Stimulated activated naive CD4-positive, alpha-beta T cell (primary cell): ENCODE measurements at places on chromosomes 16 and 17.

DNA sequence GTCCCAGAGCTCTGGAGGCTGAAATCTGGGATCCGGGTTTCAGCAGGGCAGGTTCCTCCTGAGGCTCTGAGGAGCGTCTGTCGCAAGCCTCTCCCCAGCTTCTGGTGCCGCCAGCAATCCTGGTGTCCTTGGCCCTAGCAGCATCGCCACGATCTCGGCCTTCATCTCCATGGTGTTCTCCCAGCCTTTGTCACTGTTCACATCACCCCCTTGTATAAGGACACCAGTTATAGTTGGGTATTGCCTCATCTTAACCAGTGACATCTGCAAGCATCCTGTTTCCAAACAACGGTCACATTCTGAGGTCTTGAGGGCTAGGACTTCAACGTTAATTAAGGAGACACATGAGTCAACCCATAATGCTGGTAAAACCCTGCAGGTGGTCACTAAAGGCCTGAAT lies 2.8 kb upstream of the PPP1R27 start:
- DNase-seq = no peak

DNA sequence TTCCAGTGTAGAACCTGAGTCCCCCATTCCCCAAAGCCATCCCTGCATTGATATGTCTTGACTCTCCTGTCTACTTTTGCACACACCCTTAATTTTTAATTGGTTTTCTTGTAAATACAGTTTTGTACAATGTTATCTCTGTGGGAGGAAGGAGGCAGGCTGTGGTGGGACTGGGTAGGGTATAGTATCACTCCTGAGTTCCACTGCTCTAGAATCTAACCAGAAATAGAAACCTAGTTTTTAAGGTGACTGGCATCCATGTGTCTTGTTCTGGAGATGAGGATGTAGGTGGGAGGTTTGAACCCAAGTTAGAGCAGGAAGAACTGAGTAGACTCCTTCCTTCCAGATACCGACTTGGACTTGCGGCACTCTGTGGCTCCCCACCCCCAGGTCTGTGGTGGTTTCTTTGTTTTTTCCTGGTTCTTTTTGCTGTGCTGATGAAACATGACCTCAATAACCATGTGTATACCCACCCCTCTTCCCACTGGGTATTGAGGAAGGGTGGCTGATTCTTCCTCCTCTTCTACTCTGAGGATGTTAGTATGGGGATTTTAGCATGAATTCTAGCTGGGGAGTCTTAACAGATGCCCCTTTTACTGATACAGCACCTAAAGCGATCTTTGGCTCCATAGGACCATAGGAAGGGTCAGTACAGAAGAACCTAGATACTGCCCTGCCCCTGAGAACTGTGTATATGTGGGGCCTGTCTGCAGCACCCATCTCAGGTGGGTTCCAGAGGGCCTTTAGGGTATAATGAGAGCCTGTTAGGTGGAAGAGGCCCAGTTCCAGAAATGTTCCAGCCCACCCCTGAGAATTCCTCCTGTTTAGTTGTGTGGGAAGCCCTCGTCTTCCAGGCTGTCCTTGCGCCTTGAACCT lies 48.7 kb downstream of the SF3B3 start:
- no peak for DNase-seq

- DNase-seq = peak; percentile 61
These were observed 523 bp downstream of the NAGLU start for GRCh38 chr17:42536372-42537155.

DNA sequence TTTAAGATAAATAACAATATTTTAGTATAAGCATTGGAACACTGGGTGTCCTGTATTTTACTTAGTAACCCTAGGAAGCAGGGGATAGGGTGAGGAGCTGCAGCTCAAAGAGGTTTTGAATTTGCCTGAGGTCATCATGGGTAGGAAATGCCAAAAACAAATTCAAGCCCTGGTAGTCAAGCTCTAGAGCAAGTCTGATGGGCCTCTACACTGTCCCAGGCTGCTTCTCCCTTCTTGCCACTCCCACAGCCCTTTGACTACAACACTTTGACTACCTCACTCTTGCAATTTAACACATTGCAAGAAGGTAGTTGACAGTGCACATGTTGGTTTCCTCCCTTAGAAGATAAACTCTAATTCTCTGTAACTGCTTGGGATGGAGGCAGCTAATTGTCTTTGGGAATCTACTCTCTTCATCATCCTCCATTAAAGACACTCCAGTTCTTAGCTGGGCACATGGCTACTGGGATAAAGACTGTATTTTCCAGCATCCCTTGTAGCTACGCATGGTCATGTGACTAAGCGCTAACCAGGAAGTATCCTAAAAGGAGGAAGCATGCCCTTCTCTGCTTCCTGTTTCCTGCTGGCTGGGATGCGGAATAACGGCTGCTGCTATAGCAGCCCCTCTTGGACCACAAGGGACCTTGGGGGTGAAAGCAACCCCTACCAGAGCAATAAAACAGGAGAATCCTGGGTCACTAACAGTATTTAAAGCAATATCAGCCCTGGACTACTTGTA lies 30.7 kb upstream of the SSTR2 start:
- DNase-seq = no peak

GRCh38 chr17:17781591-17782496 lies 54.9 kb downstream of the SREBF1 start:
- no peak for DNase-seq

GRCh38 chr16:8310816-8311215 lies 279.5 kb downstream of the TMEM114 start:
- DNase-seq = no peak

DNA sequence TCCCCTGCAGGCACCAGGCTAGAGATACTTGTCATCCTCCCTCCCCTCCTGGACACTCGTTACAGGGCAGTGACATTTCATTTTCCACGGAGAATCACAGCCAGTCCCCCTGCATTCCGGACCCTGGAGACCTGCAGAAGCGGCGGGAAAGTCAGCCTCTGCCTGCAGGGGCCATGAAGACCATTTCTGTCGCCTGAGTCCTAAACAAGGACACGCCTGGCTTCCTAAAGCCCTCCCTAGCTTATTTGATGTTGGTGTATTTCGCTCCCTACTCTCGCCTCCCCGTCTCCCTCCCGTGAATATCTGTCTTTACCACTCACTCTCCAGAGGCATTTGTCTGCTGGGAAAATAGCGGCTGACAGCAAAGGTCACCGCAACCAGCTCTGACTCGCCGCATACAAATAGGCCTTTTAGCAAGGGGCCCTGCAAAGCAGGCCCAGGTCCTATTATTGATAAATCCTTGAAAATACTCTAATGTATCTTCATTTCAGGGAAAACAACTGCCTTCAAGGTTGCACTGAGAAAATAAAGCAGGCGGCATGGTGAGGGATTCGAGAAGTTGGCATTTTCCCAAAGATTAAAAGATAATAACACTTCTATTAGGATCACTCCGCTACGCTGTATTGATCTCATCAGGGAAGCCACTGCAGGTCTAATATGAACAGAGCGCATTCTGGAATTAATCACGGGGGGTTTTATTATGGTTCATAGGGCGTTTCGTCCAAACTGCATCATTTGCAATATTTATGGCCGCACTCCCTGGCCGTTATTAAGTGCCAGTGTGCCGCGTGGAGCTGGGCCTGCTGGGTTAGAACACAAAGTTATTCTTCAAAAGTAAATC lies 447.1 kb upstream of the CDH5 start:
- no peak for DNase-seq

DNA sequence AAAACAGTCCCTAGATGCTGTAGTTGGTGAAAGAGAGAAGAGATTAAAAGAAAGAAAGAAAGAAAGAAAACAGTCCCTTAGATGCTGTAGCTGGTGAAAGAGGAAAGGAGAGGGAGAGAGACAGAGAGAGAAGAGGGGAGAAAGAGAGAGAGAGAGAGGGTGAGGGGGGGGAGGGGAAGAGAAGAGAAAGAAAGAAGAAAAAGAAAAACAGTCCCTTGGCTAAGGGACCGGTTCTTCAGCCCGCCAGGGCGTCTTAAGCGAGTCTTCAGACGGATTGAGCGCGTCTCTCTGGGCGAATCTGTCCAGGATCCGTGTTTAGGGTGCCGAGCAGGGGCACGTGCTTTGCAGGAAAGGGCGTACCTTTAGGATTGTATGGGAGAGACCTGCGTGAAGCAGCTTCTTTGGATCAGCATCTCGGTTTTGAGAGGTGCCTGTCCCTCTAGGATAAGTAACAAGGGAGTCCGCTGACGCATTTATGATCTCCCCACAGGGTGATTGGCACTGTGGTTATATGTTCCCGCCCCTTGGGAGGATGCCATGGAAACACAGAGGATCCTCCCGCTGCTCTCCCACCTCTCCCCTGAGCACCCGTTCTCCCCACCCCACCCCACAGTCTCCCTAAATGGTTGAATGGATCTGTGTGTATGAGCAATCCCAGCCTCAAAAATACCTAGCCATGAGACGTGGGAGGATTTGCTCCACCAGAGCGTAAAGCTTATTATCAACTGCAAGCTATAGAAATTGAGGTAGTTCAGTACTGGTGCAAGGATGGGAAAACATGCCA lies 16.7 kb downstream of the GNGT2 start:
- DNase-seq = no peak

- no peak for DNase-seq
These were observed 40.2 kb upstream of the CHMP6 start for GRCh38 chr17:80951121-80952090.

GRCh38 chr17:79164913-79165695 lies 90.5 kb downstream of the ENGASE start:
- DNase-seq = no peak

GRCh38 chr16:57419506-57419905 lies 14.9 kb downstream of the CCL17 start:
- no peak for DNase-seq

DNA sequence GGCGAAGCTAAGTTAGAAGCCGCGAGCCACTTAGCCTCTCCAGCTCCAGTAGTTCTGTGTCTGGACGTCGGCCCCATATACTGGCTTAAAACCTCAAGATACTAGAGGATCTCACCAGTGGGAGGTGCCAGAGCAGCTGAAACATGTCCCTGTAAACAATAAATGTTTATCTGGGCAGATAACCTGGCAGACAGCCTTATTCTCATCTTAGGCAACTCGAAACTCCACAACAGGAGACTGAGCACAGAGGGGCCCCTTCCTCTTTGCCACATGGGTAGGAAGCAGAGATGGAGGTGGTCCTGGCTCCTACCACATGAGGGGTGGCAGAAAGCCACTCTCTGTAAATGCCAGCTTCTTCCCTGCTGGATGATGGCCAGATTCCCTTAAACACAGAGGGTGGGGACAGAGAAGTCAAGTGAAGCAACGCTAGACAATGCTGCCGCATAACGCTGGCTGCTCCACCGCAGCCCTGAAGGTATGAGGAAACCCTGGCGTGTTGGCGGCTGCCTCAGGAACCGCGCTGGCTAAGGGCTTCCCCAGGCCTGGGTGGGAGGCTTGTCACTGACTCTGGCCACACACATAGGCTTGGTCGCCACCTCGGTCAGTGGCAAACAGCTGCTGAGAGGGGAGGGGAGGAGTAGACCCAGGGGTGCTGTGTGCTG lies 67.9 kb downstream of the HIC1 start:
- DNase-seq = no peak

DNA sequence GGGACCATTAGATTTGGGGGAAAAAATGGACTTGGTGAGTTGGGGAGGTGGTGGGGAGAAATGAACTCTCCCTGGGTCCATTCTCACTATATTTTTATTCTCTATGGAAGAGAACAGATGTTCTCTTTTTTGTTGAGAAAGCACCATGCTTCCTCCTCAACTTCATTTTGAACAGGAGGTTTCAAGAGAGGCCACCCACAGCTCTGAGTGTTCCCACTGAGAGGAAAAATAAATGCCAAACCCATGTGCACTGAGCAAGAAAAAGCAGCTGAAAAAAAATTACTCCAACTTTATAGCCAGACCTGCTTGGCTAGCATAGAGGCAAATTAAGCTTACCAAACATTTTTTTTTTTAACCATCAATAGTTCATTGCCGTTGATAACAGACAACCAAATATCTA lies 883.6 kb downstream of the KCNJ2 start:
- DNase-seq = no peak

- no peak for DNase-seq
These were observed 67.8 kb downstream of the ANKRD11 start for GRCh38 chr16:89422527-89422904.

DNA sequence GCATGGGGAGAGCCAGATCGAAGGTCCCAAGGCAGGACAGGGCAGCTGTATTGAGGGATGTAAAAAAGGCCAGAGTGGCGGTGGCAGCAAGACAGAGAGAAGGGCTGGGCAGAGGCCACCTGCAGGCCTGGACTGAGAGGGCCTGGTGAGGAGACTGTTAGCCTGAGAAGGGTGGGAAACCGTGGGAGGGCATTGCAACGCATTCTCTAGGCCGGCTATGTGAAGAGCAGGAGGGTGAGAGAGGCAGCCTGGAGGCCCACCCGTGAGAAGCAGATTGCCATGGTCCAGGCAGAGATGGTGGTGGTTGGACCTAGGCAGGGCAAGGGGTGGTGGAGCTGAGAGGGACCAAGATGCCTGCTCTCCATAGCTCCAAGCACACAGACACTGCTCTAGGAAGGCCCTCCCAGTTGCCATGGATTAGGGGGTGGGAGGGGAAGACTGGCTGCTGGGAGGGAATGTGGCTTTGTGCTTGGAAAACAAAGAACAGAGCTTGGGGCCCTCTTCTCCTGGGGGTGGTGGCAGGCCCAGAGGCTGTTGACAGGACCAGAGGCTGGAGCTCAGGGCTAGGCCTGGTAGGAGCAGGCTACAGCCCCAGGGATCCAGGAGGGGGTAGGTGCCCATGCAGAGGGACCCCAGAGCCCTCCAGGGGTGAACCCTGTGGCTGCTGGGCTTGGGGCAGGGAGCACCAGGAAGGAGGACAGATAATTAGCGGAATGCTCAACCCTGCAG lies 12.4 kb upstream of the TCAP start:
- no peak for DNase-seq

GRCh38 chr16:50151322-50151721 lies 1.8 kb upstream of the TENT4B start:
- no peak for DNase-seq

- no peak for DNase-seq
These were observed 80.3 kb downstream of the FTO start for GRCh38 chr16:53784291-53784690.

DNA sequence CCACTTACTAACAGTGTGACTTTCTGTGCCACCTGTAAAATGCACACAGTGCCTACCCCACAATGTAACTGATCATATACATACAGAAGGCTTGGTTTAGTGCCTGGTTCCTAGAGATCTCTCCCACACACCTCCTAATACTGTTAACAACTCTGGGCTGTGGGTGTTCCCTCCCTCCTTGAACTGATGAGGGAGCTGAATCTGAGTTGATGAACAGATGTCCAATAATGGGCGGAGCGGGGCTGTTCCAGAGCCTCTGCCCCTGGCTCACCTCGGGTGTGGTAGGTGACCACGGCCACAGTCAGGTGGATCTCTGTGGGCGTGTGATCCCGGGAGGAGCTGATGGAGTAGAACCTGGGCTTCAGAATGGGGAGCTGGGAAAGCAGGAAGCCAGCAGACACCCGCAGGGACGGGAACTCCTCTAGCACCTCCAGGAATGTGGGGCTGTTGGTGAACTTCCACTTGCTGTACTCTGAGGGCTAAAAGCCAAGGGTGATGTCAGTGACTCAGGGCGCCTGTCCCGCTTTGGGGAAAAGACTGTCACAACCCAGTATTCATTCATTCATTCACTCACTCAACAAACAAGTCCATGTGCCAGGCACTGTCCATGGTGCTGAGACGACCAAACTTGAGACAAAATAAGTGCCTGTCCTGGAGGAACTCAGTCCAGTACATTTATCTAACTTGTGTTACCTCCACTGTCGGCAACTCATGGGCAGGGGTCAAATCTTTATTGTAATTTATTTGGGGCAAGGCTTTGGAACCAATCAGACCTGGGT lies 37.6 kb downstream of the NOS2 start:
- no peak for DNase-seq
